CD4-positive, alpha-beta T cell treated with Interleukin-4 for 4 hours (primary cell): ENCODE measurements at places on chromosomes 4 and X.

DNA sequence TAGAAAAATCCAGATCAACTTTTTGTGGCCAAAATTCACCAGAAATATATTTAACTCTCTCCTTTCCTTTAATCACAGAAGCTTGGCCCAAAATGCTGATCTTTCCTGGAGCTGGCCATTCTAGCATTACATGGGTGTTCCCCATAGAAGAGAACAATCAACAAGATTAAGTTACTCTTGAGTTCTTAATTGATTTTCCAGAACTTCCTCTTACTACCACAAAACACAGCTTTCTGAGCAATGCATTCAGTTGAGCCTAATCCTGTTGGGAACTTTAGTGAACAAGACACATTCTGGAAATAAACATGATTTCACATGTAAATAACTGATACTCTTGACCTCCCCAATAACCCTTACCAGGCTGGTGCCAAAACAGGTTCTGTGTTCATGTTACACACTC lies 45.4 kb upstream of the STIM2 start:
- no peak for DNase-seq

DNA sequence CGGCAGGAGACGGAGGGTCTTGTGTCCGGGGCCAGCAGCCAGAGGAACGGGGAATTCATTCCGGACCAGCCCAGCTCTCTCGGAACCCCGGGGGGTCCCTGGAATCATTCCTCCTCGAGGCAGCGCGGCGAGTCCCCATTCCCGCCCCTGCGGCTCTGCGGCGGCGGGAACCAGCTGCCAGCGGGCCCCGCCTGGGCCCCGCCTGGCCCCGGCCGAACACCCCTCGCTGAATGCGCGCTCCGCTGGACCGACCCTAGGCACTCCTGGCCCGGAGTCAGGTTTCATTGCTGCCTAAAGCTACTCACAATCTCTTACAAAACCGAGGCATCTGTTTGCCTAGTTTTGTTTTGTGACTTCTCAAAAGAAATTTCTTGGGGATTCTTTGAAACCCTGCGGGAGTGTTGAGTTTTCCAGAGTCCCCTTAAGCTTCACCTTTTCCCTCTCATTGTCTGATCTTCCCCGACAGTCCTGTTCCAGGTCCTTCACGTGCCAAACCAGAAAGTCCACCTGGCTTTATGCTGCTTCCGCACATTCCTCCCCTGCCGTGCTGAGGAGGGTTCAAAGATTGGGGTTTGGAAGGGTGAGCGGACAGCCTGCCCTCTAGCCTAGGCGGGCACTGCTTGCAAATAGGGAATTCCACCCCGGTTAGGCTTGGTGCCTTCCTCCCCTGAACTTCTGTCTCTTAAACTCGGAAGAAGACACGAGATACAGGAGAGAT lies 789 bp downstream of the ARHGAP10 start:
- DNase-seq, result no peak

DNA sequence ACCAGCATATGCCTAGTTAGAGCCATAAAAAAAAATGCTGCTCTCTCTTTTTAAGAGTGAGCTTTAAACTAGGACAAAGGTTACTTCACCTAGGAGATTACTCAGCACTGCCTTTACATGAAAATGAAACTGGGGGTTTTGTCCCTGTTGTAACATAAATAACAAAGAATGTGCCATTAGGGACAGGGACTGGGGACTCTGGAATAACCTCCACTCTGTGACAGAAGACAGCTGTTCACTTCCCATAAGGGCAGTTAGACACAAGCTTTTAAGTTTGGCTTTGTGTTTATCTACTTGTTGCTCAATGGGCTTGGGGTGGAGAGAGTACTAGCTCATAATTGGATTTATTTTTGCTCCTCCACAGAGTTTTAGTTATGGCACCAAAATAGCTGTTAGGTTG lies 11.9 kb downstream of the ENPEP start:
- no peak for DNase-seq

DNA sequence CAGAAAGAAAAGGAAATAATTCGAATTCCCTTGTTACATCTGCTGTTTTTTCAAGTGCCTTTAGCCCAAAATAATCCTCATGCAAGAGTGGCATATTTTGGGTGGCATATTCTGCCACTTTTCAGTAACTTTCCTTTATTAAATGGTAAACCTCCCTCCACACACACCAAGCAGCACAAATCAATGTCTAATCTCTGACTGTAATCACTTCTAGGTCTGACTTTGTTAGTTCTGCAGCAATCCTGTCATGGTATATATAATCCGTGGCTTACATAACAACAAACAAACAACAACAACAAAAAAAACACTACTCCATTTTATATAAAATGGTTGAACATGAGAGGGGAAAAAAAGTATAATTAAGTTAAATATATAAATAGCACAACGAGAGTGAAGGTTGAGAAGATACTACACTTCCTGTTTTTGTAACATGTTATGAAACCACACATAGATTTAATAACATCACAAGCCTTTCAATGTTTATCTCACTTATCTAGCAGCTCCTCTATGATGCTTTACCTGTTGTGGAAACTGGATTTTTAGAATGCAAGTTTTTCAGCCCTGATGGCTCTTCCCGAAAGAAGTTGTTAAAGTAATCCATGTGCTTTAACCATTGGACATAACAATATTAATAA lies 715.4 kb downstream of the GRXCR1 start:
- no peak for DNase-seq

DNA sequence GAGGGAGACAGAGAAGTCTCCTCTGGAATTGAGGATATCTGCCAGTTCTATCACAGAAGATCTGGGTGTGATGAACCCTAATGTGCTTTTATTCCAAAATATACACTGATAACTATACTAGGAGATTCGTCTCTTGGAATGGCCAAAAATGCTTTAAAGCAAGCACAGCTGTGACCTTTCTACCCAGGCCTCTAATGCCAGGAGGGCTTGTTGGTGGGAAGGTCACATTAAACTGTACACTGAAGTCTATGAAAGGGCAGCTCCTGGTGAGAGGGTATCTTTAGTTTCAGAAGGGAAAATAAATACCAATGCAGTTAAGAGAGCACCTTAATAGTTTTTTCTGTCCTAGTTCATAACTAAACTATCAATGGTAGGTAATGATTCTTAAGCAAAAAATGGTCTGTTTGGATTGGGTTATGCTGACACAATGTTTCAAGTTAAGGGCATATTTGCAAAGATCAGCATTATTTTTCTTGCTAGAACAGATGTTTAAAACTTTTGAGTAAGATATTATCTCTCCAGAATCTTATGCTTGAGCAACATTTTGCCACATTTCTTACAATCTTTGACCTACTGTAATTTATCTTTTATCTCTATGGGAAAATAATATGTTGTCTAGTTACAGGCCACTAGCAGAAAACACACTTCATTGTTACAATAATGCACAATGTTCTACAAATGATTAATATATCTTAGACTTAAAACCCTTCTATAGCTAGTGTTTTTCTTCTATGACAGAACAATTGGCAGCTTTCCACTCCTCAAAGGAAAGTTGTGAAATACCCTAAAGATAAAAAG lies 59.6 kb downstream of the SEC24D start:
- no peak for DNase-seq

- DNase-seq, result no peak
Observed at GRCh38 chr4:141058591-141059512, 74.4 kb downstream of the RNF150 start.

GRCh38 chr4:4994312-4995097 lies 24.8 kb downstream of the CYTL1 start:
- DNase-seq, result no peak

- DNase-seq, result no peak
Observed at GRCh38 chr4:105637408-105638176, 70.9 kb downstream of the INTS12 start.

- no peak for DNase-seq
Observed at GRCh38 chr4:17093481-17093880, 195.0 kb upstream of the LDB2 start.

- DNase-seq, result no peak
Observed at GRCh38 chr4:168118116-168118655, 25.8 kb downstream of the ANXA10 start.

DNA sequence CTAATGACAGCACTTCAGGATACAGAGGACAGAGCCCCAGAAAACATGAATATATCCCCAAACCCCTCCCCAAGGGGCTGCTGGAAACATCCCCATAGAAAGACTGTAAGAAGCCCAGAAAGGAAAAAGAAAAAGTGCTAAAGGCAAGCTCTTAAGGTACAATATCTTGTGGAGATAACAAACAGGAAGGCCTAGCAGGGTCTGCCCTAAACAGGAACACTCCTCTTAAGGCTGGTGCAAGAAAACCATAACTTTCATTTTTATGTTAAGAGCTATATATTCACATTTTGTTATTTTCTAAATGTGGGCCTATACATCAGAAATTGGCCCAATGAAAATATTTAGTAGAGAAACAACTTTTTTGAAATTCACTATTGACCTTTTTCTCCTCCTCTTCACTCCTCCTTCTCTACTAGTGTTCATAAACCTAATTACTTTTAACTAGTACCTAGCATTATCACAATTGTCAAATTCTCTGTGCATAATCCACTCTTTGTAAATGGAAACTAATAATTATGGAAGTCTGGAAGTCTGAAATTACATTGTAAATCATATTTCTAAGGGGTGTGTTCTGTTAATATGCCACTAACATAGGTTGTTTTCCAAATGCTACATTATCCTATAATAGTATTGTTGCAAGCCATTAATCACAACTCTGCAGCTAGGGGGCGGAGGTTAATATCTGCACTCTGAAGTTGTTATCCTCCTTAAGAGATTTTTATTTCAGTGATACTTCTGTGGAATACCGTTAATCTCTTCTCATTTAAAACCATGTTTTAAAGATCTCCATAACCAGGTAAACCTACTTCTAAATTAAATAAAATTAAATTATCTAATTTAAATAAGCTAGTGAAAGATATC lies 59.8 kb downstream of the CASK start:
- DNase-seq, result no peak

- no peak for DNase-seq
Observed at GRCh38 chr4:53309321-53310040, 56.4 kb downstream of the SCFD2 start.

- DNase-seq, result no peak
Observed at GRCh38 chr4:5376015-5376414, 324.7 kb downstream of the STK32B start.

- no peak for DNase-seq
Observed at GRCh38 chr4:99574530-99575324, at the start of gene MTTP. MTTP (plus strand) TSS chr4:99574824; CDS start chr4:99574910, 86 bp downstream.

- no peak for DNase-seq
Observed at GRCh38 chr4:7818399-7818911, 121.2 kb downstream of the AFAP1 start.

DNA sequence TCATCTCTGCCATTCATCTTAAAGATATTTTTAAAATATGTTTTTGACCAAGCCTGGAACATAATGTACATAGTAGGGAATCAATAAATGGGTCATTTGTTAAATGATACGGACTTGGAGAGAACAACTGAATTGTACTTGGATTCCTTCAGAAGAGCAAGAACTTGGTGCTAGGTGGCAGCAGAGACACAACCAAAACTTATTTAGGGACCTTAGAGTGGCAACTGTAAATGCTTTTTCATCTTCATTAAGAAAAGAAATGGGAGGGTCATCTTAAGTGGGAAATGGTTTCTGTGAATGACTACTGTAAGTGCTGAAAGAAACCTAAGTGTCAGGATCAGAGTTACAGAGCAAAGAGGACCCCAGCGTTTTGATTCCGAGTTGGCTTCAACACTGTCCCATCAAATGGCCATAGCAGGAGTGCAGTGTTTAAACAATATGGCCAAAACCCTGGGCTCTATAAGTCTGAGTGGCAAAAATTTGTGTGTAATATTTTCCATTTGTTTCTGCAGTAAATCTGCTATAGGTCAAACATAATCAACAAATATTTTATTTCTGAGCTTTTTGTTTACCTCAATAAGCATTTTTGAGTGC lies 213.6 kb downstream of the PALLD start:
- no peak for DNase-seq

DNA sequence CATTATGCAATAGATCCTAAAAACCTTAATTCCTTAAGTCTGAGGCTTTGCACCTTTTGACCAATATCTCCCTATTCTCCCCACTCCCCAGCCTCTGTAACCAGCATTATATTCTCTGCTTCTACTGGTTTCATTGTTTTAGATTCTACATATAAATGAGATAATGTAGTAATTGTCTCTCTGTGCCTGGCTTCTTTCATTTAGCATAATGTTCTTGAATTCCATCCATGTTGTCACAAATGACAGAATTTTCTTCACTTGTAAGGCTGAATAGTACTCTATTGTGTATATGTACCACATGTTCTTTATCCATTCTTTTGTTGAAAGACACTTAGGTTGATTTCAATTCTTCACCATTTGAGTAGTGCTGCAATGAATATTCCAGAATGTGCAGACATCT lies 66.0 kb downstream of the MAGEC1 start:
- DNase-seq, result no peak

DNA sequence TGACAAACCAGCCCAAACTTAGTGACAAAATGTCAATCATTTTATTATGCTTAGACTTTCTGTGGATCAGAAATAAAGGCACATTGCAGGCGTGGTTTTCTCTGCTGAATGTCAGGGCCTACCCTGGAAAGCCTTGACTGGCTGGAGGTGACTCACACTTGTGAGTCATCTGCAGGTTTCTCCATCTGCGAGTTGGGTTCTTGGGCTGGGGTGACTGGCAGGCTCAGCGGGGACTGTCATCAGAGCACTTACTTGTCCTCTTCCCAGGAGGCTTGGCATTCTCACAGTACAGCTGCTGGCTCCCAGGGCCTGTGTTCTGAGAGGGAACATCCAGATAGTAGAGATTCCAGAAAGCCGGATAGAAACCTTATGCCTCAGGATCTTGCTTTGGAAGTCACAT lies 153.8 kb upstream of the AGA start:
- DNase-seq, result no peak

DNA sequence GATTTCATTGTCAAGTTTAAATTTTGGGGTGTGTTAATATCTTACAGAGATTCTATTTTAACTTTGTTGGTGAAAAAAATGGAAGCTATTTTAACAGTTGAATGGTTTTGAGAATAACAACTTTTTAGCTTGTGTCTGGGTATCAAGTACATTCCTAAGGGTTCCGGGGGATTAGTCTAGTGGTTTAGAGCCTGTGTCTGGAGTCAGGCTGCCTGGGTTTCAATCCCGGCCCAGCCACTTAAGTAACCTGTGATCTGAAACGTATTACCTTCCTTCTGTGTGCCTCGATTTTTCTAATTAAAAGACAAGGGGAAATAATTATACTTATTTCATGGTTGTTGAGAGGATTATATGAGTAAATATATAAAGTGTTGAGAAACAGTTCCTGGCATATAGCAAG lies 288.6 kb upstream of the NR3C2 start:
- no peak for DNase-seq

DNA sequence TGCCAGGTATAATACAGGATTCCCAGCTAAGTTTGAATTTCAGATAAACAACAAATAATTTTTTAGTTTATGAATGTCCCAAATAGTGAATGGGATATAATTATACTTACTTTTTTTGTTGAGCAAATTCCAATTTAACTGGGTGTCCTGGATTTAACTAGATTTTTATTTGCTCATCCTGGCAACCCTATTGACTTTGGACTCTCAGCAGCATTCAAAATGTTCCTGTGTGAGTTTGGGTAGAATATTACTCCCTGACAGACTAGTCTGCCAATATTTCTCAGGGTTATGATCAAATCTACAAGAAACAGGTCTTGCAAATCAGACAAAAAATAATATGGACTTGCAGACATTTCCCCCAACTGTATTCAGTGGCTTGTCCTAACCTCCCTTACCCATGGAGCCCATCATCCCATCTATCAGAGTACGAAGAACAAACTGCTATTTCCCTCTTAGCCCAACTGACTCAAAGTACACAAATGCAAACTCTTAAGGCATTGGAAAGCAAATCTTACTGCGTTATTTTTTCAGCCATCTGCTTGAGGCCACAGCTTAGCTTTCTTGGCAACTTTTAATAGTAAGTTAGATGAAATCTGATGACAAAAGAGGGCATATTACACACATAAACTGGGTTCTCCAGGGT lies 20.7 kb downstream of the SETD7 start:
- no peak for DNase-seq

- peak; percentile 31 for DNase-seq
Observed at GRCh38 chrX:140766024-140766611, 56.6 kb downstream of the LINC00632 start.
